ENCODE measurements at places on chromosomes 6 and 20.

DNA sequence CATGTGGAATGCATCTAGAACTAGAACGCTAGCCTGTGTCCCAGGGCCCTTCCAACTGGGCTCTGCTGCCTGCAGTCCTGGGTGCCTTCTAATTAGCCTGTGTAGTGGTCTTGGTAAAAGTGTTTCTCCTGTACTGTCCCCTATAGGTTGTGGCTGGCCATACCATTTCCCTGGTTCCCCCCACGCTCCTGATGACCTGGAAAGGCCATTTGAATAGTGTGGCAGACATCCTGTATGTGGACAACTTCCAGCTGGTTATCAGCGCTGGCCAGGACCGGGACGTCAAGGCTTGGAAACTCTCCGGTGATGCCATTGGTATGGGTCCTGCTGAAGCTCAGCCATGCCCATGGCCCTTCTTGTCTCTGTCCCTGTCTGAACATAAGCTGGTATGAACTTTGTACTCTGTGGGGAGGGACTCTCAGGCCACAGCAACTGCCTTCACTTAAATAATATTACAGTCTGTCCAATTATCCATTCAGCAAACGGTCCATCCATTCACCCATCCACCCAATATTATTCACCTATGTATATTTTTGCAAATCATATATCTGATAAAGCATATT lies 60.7 kb downstream of the SUN5 start:
- no peak for DNase-seq
- no peak overlapping the region for H3K27ac ChIP-seq
- H3K4me1 ChIP-seq = peaks cover 6% of the 10 kb centered on the region
- no peak overlapping the region for H3K4me3 ChIP-seq

DNA sequence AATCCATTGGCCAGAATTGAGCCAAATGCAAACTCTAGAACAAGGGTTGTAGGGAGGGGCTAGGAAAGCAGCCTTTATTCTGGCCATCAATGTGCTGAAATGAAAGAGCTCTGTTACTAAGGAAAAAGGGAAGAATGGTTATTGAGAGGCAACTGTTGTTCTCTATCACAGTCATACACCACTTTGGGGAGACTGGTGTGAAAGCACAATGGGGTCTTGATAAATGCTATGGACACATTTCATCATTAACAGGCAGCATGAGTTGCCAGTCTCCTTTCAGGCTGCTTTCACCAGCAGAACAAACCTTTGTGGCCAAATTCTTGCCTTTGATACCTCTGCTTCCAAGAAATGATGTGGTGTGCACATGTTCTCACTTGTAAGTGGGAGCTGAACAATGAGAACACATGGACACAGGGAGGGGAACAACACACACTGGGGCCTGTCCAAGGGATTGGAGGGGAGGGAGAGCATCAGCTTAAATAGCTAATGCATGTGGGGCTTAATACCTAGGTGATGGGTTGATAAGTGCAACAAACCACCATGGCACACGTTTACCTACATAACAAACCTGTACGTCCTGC lies 86.2 kb downstream of the CDS2 start:
- H3K36me3 ChIP-seq = peaks cover 5% of the 10 kb centered on the region
- no peak overlapping the region for H3K27ac ChIP-seq
- H3K27me3 ChIP-seq = no peaks in the 10 kb centered on the region
- H3K4me1 ChIP-seq = no peaks in the 10 kb centered on the region
- no peak for DNase-seq

DNA sequence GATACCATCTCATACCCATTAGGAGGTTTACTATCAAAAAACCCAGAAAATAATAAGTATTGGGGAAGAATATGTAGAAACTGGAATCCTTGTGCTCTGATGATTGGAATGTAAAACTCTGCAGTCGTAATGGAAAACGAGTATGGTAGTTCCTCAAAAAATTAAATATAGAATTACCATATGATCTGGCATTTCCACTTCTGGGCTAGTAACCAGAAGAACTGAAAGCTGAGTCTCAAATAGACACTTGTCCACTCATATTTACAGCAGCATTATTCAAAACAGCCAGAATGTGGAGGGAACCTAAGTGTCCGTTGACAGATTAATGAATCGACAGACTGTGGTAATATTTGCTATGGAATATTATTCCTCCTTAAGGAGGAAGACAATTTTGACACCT lies 44.3 kb downstream of the FOXC1 start:
- H3K36me3 ChIP-seq = peaks cover 4% of the 10 kb centered on the region
- no peak for DNase-seq
- no peaks in the 10 kb centered on the region for H3K4me1 ChIP-seq
- no peak overlapping the region for H3K4me3 ChIP-seq

DNA sequence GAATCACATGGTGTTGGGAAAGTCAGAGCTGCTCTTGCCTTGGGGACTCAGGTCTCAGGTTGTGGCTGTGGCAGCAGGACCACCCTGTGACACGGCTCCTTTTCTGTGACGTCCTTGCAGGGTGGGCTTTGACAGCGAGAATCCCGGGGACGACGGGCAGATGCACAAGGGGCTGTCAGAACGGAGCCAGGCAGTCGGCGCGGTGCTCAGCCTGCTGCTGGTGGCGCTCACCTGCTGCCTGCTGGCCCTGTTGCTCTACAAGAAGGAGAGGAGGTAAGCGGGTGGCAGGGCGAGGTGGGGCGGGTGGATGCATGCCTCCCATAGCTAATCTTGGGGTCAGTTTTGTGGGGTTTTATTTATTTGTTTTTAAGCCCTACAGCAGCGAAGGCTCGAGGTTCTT lies 19.2 kb upstream of the SLC22A1 start:
- no peak for DNase-seq
- peak overlapping the region; percentile 70 for H3K27ac ChIP-seq
- no peaks in the 10 kb centered on the region for H3K27me3 ChIP-seq
- H3K4me3 ChIP-seq = no peak overlapping the region
- peaks cover 7% of the 10 kb centered on the region for H3K4me1 ChIP-seq

- H3K4me1 ChIP-seq = no peaks in the 10 kb centered on the region
- H3K36me3 ChIP-seq = no peaks in the 10 kb centered on the region
- H3K27ac ChIP-seq = no peak overlapping the region
- H3K27me3 ChIP-seq = peaks cover 32% of the 10 kb centered on the region
- DNase-seq = no peak
These were observed 19.6 kb downstream of the SOBP start for GRCh38 chr6:107509506-107509905.

DNA sequence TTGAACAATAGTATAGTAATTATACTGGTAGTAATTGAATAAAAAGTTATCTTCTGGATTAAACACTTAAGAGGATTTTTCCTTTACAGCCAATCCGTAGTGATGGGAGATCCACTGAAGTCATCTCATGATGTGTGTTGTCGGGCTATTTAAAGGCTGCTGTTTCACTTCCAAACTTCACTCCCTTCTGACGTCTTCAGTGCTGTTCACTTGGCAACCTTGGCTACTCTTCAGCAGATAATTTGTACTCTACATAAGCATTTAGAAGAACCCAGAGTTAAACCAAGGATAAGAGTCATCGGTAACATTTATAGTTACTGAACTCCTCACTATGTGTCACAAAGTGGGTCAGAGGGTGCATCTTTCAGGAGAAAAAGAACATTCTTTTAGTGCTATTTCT lies 179.1 kb upstream of the EYA4 start:
- no peak overlapping the region for H3K4me3 ChIP-seq
- no peaks in the 10 kb centered on the region for H3K36me3 ChIP-seq
- no peak overlapping the region for H3K27ac ChIP-seq
- DNase-seq = no peak

- no peaks in the 10 kb centered on the region for H3K4me1 ChIP-seq
- no peak overlapping the region for H3K4me3 ChIP-seq
- no peaks in the 10 kb centered on the region for H3K27me3 ChIP-seq
- no peaks in the 10 kb centered on the region for H3K36me3 ChIP-seq
- no peak overlapping the region for H3K27ac ChIP-seq
- DNase-seq = no peak
These were observed 1239.3 kb downstream of the EPHA7 start for GRCh38 chr6:92180090-92180489.

- peaks cover 4% of the 10 kb centered on the region for H3K36me3 ChIP-seq
- H3K4me1 ChIP-seq = peaks cover 37% of the 10 kb centered on the region
- H3K27me3 ChIP-seq = no peaks in the 10 kb centered on the region
- H3K27ac ChIP-seq = peak overlapping the region; percentile 39
These were observed 21.6 kb downstream of the TFEB start for GRCh38 chr6:41713650-41714291.

GRCh38 chr6:152642578-152643375 lies 5.6 kb upstream of the SYNE1 start:
- no peaks in the 10 kb centered on the region for H3K27me3 ChIP-seq
- H3K27ac ChIP-seq = no peak overlapping the region
- H3K4me3 ChIP-seq = no peak overlapping the region

DNA sequence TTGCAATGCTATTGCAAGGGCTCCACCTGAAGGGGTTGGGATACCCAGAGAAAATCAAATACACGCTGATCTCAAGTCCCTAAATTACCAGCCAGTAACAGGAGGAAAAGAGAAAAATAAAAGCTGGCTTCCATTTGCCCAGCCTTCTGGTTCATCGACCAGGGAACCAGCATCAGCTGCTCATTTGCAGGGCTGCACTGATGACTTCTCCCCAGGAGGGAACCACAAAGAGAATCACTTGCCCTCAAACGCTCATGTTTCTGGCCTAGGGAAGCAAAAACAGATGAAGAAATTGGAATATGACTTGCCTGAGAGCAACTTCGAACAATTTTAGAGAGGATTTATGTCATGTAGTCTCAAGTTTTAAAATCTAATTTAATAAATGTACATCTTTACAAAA lies 119.7 kb downstream of the SH3BGRL2 start:
- H3K4me1 ChIP-seq = no peaks in the 10 kb centered on the region
- H3K4me3 ChIP-seq = no peak overlapping the region
- no peak overlapping the region for H3K27ac ChIP-seq
- no peaks in the 10 kb centered on the region for H3K36me3 ChIP-seq

DNA sequence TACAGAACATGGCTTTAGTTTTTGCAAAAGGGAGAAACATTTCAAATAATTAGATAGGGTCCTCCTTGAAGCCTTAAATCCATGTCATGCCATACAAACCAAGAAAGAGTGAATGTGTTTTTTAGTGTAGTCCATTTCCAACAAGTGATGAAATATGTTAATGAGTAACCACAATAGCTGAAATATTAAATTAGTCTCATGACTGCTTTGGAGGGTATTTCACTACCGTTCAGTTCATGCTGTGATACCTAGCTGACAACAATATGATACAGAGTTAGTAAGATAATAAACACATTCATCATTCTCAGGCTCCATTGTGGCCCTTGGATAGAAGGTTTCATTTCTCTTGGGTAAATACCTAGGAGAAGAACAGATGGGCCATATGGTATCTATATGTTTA lies 5.8 kb upstream of the ID4 start:
- no peak for DNase-seq
- no peak overlapping the region for H3K27ac ChIP-seq
- no peaks in the 10 kb centered on the region for H3K36me3 ChIP-seq

- H3K4me1 ChIP-seq = no peaks in the 10 kb centered on the region
- H3K27me3 ChIP-seq = no peaks in the 10 kb centered on the region
- no peak for DNase-seq
- H3K27ac ChIP-seq = no peak overlapping the region
- H3K4me3 ChIP-seq = no peak overlapping the region
These were observed 392.4 kb upstream of the SOX4 start for GRCh38 chr6:21201187-21201586.

DNA sequence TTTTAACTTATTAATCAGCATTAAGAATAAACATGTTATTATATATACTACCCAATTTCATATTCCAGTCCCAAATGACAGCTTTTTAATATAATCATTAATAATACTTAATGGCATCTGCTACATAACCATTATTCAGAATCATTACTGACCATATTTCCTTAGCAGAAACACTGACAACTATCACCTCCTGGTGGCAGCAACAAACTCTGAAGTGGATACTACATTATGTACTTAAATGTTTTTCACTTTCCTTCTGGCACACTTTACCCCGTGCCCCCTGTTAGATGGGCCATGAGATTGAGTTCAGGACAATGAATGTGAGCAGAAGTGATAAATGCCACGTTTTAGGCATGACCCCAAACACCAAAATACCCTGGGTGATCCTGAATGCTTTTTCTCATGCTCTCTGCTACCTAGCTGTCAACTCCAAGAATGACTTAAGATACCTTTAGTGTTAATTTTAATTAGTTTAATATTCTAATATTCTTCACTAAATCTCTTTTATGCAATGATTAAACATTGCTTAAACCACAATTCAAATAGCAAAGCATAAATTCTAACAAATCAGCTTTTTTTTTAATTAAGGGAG lies 77.1 kb downstream of the LMBRD1 start:
- H3K4me1 ChIP-seq = peaks cover 24% of the 10 kb centered on the region
- no peak for DNase-seq
- no peaks in the 10 kb centered on the region for H3K27me3 ChIP-seq
- H3K36me3 ChIP-seq = peaks cover 33% of the 10 kb centered on the region
- no peak overlapping the region for H3K4me3 ChIP-seq
- no peak overlapping the region for H3K27ac ChIP-seq

- H3K4me1 ChIP-seq = peaks cover 64% of the 10 kb centered on the region
- peak overlapping the region; percentile 13 for H3K27ac ChIP-seq
- H3K27me3 ChIP-seq = no peaks in the 10 kb centered on the region
- H3K4me3 ChIP-seq = no peak overlapping the region
- H3K36me3 ChIP-seq = peaks cover 40% of the 10 kb centered on the region
These were observed 9.1 kb downstream of the TRIM26 start for GRCh38 chr6:30204116-30204515.

GRCh38 chr20:58546416-58546711 lies 31.2 kb upstream of the APCDD1L start:
- H3K4me1 ChIP-seq = no peaks in the 10 kb centered on the region
- peaks cover 50% of the 10 kb centered on the region for H3K27me3 ChIP-seq
- H3K27ac ChIP-seq = no peak overlapping the region
- no peak overlapping the region for H3K4me3 ChIP-seq
- DNase-seq = no peak

DNA sequence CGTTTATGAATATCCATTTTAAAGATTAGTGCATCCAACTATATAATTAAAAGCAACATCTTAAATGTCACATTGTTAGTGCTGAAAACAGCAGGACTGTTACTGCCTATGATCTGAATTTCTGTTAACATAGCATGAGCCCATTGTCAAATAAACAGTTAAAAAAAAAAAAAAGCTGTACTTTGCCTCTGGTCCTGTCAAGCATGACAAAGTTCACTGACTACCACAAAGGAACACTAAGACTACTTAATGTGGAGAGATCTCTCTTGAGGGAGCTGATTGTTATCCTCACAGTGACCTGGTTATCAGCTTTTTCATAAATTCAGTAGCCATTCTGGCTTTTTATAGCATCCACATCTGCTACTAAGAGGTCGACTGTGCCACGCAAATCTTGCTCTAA lies 228.1 kb downstream of the TMEM200A start:
- DNase-seq = no peak
- H3K27ac ChIP-seq = no peak overlapping the region
- no peak overlapping the region for H3K4me3 ChIP-seq
- H3K27me3 ChIP-seq = no peaks in the 10 kb centered on the region

DNA sequence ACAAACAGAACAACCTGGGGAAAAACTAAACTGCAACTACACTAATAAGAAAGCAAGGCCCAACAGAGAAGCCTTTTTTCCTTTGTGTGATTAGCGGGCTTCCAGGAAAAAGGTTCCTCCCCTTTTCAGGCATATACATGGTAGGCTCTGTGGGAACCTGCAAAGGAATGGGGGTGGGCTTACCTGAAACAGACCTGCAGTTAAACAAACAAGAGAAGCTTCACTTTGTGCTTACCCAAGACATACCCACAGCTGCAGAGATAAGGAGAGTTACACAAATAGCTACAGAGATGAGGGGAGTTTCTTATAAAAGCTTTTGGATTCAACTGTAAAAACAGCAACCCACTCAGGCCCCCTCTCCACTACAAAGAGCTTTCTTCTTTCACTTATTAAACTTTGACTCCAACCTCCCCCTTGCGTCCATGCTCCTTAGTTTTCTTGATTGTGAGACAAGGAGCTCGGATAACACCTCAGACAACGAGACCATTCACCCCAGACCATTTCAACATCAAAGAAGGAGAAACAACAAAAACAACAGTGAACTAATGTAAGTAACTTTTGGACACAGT lies 30.9 kb downstream of the RNF146 start:
- H3K27ac ChIP-seq = no peak overlapping the region
- no peak overlapping the region for H3K4me3 ChIP-seq
- peaks cover 15% of the 10 kb centered on the region for H3K4me1 ChIP-seq
- peaks cover 15% of the 10 kb centered on the region for H3K36me3 ChIP-seq

Data from effector memory CD8-positive, alpha-beta T cell (primary cell).